ENCODE measurements at places on chromosomes 2 and 18. TPM values are rescaled to one million over a fixed set of nuclear protein-coding genes. Genes with fewer than 3 reads are reported as not detected.

MRO gene
- 1.3 TPM for total RNA-seq

- no peak for DNase-seq
Measured at GRCh38 chr2:227164763-227165291, 403 bp downstream of the COL4A3 start.

DNA sequence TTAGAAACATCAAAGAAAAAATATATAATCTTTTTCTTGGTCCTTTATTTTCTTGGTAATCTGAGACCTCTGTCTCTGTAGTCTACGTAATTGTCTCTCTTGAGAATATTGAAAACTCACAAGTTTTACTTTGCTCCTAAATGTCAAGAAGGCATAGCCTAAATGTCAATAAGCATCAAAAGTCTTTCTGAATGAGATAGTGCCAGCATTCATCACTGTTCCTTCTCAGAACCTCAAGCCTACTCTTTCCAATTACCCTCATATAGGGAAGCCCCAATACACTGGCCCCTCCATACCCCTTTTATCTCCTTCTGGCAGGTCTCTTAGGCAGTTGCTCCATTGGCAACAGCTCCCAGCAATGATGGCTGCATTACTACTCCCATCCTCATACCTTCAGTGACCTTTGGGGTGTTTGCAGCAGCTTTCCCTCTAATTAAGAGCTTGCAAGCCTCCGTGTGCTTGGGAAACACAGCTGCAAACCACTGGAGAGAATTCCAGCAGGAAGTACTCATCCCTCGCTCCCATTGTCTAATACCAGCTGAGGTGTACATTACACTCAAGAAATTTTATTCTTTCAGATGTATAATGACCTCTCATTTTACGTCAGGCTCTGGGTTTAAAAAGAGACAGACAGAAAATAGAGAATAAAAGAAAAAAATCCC, 95.8 kb downstream of the KYNU start:
- DNase-seq, result no peak

- no peak for DNase-seq
Measured at GRCh38 chr2:9077691-9078090, 74.2 kb upstream of the MBOAT2 start.

Data from omental fat pad (tissue), 4 donors.